ENCODE measurements at places on chromosomes 7 and 10.

GRCh38 chr7:158111049-158111751 is 476.4 kb downstream of the PTPRN2 start:
- ATAC-seq: no peak

DNA sequence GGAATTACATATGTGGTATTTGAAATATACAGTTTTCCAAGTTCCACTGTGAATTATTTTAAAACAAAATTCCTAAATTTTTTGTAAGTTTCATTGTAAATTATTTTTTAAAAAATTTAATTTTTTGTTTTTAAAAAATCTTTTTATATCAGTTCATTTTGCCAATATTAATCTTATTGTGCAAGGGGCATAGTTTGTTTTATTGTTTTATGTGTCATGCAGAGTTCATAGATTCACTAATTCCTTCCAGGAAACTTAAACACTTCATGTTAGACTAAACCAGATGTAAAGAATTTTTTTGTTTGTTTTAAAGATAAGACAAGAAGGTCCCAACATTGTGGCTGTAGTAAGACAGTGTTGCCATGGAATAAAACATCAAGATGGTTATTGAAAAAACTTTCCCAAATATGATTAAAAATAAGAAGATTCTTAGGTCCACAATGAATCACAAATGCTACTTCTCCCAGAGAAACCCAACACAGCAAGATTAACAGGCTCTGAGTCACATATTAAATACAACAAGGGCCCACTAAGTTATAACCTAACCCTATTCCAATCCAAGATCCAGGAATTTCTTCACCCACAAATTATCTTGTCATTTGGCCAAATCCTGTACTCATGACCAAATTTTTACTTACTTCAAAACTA is 464.7 kb upstream of the IGFBP3 start:
- no peak for ATAC-seq

- ATAC-seq: no peak
Measured at GRCh38 chr7:98753989-98754479, 115.8 kb downstream of the TMEM130 start.

DNA sequence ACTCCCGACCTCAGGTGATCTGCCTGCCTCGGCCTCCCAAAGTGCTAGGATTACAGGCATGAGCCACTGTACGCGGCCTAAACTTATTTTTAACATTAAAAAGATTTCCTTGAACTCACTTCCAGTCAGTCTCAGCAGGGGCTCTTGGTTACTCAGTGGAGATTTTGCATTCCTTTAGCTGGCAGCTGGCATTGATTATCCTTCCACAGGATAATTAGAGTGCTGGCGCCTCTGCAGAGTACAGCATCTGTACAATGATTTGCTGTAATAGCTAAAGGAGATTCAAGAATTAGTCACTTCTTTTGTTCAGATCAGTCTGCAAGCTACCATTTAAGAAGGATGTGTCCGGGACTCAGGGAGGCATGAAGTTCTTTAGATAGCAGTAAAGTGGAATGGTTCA is 125.0 kb upstream of the NPY start:
- no peak for ATAC-seq

DNA sequence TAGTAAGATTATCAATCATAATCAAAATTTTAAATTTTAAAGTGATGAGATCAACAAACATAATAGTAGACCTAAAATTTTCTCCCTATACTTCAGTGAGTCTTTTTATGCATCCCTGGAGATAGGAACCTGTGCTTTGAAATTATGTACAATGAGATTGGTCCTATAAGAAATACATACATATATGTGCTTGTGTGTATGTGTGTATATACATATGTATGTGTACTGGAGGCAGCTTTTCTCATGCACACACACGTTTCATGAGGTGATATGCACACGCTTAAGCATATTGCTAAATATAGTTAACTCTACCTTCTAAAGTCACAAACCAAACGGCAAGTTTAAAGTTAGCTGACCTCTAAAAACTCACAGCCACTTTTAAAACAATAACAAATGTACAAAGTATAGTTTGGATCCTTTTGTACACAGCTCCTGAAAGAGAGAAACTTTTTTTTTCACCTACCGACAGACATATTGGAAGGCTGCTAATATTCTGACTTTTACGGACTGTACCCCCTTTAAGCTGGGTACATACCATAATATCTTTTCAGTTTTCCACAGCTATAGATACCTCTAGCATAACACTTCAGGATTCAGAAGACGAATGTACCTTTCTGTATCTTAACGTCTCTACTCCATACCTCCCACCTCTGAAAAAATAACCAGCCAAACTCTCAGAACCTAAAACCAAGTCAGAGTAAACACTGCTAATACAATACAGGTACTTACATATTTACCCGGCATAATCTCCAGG is 3.3 kb downstream of the ITGB1 start:
- no peak for ATAC-seq

- ATAC-seq: peak; percentile 35
Measured at GRCh38 chr7:138001529-138002095, at the start of gene CREB3L2. Gene CREB3L2 (minus strand): TSS chr7:138002086. CDS start chr7:138001705, 381 bp downstream.

- ATAC-seq: no peak
Measured at GRCh38 chr10:130418731-130419130, 282.5 kb downstream of the GLRX3 start.

DNA sequence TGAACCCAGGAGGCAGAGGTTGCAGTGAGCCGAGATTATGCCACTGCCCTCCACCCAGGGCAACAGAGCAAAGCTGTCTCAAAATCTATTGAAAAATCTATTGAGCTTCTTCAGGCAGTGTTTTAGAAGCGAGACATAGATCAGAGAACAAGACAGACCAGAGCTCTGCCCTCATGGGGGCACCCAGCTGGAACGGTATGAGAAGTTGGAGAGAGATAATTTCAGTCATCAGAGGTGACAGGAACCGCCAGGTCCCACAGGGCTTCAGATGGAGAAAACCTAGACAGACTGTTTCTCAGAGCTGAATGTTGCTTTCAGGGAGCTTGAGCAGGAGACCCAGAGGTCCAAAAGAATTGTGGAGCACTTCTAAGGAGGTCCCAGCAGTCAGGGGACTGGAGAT is 14.2 kb upstream of the GTF2IRD1 start:
- ATAC-seq: no peak

- ATAC-seq: peak; percentile 27
Measured at GRCh38 chr10:75375838-75376237, 25.7 kb downstream of the ZNF503 start.

DNA sequence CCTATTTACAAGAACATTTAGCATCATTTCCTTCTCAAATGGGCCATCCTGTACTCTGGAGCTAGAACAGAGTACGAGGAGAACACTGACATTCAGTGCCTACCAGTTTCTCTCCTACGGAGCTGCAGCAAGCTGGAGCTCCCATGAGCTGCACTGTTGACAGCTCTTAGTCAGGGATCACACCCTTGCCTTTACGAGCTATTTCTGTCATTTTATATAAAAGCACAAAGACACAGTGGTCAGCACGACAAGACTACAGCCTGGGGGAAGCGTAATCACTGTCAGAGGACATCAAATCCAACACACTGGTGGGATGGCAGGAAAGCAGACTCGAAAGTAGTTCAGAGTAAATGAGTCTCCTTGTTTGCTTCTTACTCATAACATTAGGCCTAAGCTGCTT is 2.7 kb downstream of the CDCA7L start:
- ATAC-seq: no peak
